Renal cortical epithelial cell (primary cell): ENCODE measurements at places on chromosomes 7 and 10. TPM values are rescaled to one million over a fixed set of nuclear protein-coding genes. Genes with fewer than 3 reads are reported as not detected.

GRCh38 chr10:129972966-129973673, 9.0 kb upstream of the EBF3 start:
- DNase-seq, result no peak

DNA sequence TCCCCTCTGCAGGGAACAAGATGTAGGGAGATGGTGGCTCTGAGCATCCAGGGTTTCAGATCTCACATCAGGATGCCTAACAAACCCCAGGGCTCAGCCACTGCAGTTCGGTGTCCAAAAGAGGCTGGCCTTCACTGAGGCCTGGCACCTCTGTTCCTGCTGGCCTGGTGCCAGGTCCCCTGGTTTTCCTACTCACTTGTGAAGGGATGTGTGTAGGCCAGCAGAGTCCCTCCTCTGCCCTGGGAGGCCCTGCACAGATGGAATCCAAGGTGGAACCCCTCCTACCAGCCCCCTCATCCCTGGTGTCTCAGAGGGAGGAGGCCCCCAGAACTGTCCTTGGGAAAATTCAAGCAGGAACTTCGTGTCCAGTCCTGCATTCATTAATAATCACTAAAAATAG, 260.6 kb downstream of the CCSER2 start:
- DNase-seq, result no peak

DNA sequence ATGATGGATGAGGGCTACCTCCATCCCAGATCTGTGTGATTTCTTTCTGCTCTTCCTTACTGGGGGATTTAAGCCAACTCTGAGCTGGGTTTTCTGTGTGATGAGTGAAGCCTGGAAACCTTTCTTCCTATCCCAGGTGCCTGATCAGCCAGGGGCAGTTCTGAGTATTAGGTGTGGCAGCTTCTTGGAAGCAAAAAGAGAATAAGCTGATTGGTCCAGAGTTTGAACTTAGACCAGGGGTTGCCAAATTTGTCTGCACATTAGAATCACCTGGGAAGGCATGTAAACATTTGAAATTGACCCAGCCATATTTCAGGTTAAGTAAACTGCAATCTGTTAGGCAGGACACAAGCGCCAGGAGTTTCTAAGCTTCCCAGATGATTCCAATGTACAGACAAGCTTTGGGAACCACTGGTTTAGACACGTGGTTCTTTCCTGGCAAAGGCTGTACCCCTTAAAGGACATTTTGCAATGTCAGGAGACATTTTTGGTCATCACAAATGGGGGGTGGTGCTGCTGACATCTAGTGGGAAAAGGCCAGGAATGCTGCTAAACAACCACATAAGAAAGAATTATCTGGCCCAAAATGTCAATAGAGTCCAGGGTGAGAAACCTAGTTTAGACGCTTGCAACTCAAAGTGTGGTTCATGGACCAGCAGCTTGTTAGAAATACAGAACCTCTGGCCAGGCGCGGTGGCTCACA, 160.5 kb upstream of the GHITM start:
- no peak for DNase-seq

GRCh38 chr7:4834601-4835397, 27.0 kb downstream of the PAPOLB start:
- DNase-seq, result no peak

- no peak for DNase-seq
Measured at GRCh38 chr10:77686096-77686495, 48.5 kb upstream of the KCNMA1 start.

DNA sequence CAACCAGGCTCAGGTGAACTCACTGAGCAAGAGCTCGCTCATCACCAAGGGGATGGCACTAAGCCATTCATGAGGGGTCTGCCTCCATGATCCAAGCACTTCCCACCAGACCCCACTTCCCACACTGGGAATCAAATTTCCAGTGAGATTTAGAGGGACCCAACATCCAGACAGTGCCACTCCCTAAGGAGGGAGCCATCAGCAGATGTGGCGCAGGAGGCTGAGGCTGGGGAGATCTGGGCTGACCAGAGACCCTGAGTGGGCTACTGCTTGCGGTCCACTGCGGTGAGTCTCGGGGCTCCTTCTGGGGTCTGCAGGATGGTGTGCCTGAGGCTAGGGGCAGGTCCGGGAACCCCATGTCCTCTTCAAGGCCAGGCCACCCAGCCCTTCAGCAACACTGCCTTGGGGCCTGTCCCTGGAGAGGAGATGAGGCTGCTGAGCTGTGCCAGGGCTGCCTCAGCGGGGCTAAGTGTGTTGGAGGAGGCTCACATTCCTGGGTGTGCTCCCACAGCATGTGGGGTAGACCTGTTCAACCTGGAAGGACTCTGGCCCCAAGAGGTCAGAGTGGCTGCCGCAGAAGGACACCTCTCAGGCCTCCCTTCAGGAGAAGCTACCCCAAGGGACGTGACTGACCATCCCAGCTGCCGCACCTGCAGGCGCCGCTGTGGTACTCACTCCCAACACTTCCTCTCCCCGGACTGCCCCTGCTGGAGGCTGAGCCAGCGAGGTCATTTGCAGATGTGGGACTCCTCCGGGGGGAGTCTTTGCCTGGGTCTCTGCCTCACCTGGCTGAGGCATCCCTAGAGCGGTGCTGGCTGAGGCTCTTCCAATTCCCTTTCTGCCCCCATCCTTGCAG, 22.3 kb upstream of the PCBD1 start:
- no peak for DNase-seq

The ICA1 gene
- 13.7 and 26.6 TPM in 2 replicates for total RNA-seq

The SPDYE9 gene
- total RNA-seq, result not detected in 2 replicates

DNA sequence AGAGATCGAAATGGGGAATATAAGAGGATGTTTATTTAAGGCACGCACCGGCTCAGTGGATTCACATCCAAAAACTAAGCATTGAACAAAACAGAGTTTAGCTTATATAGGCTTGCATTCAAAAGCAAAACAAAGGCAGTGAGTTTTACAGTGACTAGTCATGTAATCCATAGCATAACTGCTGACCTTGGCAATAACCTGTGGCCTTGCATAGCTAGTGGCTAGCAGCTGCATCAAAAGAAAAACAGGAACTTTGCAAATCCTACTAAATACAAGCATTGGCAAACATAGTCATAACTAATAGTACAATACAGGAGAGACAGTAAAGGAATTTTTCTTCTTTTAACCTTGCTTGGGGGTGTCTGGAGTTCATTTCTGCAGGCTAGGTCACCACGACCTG, 9.7 kb upstream of the ZNF485 start:
- no peak for DNase-seq

The STEAP1B gene
- 2.0 and 2.1 TPM in 2 replicates for total RNA-seq

DNA sequence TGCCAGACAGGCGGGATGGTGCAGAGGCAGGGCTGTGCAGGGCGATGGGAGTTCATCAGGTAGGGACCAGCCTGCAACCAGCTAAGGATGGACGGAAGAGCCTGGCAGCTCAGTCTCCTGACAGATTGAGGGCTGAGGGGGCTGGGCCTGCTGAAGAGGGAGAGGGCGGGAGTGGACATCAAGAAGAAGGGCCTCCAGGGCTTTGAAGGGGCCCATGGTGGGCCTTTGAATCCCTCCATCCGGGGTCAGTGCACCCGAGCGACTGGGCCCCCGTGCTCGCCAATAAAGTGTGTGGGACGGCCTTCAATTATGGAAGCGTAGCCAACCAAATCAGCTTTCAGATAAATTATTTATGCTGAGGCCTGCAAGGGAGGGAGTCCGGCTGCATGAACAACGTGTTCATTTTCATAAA, 431.2 kb downstream of the RPS24 start:
- DNase-seq, result no peak

DNA sequence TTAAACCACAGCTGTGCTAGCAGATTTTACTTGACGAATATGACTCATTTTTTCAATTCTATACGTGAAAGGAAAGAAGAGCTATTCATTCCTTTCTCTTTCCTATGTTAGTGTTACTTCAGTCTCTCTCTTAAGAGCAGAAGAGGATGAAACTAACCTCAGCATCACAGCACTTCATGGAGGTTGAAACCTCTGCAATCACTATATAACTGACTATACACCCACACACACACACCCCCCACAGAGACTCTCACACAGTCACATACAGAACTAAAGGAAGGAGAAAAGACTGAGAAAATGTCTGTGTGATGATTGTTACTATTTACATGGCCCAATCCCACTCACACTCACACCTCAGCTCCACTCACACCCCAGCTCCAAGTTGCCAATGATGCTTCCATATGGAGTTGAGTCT, 104.2 kb downstream of the KIF20B start:
- no peak for DNase-seq

GRCh38 chr10:94299417-94299816, 63.3 kb downstream of the NOC3L start:
- DNase-seq, result peak; percentile 70

The STMP1 gene
- 11.1 and 28.1 TPM in 2 replicates for total RNA-seq

GRCh38 chr7:156094350-156095146, 282.3 kb upstream of the SHH start:
- no peak for DNase-seq

The VWA2 gene
- total RNA-seq, result 3.5 and 4.7 TPM in 2 replicates

The ZNF775 gene
- 4.7 and 5.0 TPM in 2 replicates for total RNA-seq

- DNase-seq, result peak; percentile 36
Measured at GRCh38 chr7:149050941-149051340, 22.6 kb upstream of the PDIA4 start.

DNA sequence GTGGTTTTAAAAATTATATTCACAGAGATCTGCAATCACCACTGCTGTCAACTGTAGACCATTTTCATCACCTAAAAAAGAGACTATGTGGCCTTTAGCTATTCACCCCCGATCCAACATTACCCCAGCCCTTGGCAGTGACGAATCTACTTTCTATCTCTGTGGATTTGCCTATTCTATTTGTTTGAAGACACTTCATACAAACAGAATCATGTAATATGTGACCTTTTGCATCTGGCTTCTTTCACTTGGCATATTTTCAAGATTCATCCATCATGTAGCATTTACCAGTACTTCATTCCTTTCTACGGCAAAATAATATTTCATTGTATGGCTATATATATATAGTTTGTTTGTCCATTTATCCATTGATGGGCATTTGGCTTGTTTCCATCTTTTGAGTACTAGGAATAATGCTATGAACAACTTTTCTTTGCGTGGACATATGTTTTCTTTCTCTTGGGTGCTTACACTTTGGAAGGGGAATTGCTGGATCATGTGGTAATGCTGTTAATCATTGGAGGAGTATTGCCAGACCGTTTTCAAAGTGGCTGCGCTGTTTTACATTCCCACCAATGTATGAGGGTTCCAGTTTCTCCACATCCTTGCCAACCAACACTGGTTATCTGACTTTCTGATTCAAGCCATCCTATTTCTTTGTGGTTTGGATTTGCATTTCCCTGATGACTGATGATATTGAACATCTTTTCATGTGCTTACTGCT, 22.3 kb downstream of the ADAMTS14 start:
- DNase-seq, result peak; percentile 44

- DNase-seq, result no peak
Measured at GRCh38 chr10:1114315-1114714, 58.1 kb downstream of the WDR37 start.

The PBLD gene
- total RNA-seq, result 7.1 and 10.6 TPM in 2 replicates

The GFRA1 gene
- total RNA-seq, result 112 and 135 TPM in 2 replicates

- no peak for DNase-seq
Measured at GRCh38 chr7:32525839-32526238, 30.6 kb downstream of the AVL9 start.

The RTKN2 gene
- 3.4 and 4.7 TPM in 2 replicates for total RNA-seq

The MACROH2A2 gene
- 21.4 and 28.0 TPM in 2 replicates for total RNA-seq

GRCh38 chr10:103204353-103205255, 11.5 kb upstream of the NT5C2 start:
- DNase-seq, result no peak

DNA sequence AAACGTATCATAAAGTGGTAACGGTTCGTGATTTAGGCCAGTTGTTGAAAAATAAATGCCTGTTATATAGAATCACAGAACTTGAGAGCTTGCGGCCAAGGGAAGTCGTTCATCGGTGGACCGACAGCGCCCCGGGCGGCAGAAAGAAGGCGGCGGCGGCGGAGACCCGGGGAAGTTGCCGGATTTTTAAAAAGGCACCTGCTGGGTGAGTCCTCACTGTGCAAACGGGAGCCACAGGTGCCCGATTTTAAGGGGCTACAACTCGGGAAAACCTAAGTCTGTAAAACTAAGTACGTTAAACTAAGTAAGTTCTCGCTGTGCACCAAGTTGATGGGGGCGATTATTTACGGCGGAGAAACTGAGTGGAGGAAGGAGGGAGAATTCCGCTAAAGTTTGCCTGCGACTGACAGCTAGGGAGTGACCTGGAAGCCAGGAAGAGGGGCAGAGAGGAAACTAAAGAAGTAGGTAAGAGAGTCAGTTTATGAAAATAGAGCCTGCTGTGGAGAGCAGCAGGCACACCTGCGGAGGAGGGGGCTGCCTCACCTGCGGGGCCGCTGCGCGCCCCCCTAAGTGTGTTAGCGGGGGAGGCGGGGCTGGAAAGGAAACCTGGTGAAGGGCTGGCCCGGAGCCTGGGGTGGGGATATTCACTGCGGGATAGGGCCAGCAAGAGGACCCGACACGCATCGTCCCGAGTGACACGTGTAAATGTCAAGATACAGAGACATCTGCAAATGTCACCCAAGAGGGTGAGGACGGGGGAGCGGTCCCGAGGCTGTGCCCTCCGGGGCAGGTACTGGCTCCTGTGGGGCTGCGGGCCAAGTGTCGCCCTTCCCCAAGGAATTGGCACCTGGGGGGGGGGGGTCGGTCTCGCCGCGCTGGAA, 996 bp downstream of the ADAM12 start:
- DNase-seq, result peak; percentile 48

GRCh38 chr10:1454428-1454827, 282.9 kb downstream of the ADARB2 start:
- DNase-seq, result no peak

The MMP21 gene
- total RNA-seq, result 0.05 TPM in 1 of 2 replicates, not detected in the other

The CAMK1D gene
- total RNA-seq, result 0.69 and 1.5 TPM in 2 replicates

- no peak for DNase-seq
Measured at GRCh38 chr10:38103756-38104155, 9.6 kb downstream of the ZNF37A start.

DNA sequence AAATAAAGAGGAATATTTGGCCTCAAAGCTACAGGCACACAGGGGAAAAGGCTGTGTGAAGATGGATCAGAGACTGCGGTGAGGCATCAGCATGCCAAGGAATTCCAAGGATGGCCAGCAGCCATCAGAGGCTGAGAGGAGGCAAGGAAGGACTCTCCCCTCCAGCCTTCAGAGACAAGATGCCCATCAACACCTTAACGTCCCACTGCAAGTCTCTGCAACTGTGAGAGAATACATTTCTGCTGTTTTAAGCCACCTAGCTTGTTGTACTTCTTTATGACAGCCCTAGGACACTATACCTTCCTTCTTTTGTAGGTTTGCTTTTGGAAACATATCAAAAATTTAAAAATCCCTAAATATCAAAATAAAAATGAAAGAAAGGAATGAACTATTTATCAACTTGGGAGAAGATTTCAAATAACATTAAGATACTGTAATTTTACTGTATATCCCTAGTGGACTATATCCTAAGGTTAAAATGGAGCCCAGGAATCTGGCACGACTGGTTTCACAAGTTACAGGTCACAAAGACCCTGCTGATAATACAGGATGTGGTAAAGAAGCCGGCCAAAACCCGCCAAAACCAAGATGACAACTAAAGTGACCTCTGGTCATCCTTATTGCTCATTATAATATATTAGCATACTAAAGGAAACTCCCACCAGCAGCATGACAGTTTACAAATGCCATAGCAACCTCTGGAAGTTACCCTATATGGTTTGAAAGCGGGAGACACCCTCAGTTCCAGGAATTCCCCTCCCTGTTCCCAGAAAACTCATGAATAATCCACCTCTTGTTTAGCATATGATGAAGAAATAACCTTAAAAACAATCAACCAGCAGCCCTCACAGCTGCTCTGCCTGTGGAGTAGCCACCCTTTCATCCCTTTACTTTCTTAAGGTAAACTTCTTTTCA, 185.2 kb downstream of the AVL9 start:
- peak; percentile 88 for DNase-seq

The IGF2BP3 gene
- total RNA-seq, result 43.9 and 50.8 TPM in 2 replicates

The SUMF2 gene
- total RNA-seq, result 130 and 194 TPM in 2 replicates
